ENCODE measurements at places on chromosomes 6 and 20.

- DNase-seq = no peak
Measured at GRCh38 chr20:62543470-62544302, 67.9 kb upstream of the GATA5 start.

- DNase-seq = peak; percentile 73
Measured at GRCh38 chr6:44268095-44268628, 2.1 kb upstream of the TMEM151B start.

- DNase-seq = no peak
Measured at GRCh38 chr6:157763129-157763903, 59.7 kb upstream of the SNX9 start.

GRCh38 chr6:41040101-41040939 is 1.3 kb upstream of the UNC5CL start:
- no peak for DNase-seq

DNA sequence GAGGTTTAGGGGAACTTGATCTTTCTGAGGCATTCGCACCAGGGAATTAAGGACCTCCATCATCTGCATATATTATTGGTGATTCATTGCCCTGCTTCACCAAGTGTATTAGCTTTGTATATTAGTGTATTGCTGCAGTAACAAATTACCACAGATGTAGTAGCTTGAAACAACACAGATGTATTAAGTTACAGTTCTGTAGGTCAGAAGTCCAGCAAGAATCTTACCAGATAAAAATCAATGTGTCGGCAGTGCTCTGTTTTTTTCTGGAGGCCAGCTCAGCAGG is 65.8 kb downstream of the HMGN3 start:
- DNase-seq = no peak

DNA sequence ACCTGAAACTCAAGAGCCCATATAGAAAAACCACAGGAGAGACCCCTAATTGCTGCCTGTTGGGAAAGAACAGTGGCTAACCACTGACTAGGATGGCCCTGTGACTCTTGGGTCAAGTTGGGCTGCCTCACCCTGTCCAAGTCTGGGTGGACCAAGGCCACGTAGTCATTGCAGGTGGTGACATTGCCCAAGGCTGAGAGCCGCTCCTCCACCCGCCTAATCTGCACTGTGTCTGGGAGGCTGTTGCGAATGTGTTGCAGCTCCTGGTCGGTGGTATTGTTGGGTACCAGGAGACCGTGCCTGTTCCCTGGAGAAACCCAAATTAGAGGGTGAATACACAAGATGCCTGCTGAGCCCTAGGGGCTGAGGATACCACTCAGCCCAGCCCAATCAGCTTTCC is 2.6 kb upstream of the MMP24OS start:
- DNase-seq = no peak

DNA sequence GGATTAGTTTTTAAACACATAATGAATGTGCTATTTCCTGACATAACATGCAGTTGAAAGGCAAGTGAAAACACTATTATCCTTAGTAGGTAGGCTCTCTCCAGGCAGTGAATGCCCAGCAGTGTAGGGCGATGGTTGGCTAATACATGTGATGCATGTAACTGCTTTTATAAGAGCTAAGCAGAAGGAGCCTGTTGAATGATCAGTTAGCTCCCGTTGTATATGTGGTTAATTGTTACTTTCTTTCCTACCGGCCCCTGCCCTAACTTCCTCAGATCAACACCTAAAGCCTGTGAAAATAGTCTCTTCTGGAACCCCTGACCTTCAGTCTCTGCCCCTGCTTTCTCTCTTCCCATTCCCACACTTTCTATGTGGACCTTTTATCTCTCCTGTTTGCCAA is 10.5 kb downstream of the SOX4 start:
- DNase-seq = no peak

GRCh38 chr6:168206186-168206585 is 113.4 kb downstream of the DACT2 start:
- DNase-seq = no peak

GRCh38 chr6:165937564-165938358 is 229.9 kb downstream of the TBXT start:
- DNase-seq = no peak

DNA sequence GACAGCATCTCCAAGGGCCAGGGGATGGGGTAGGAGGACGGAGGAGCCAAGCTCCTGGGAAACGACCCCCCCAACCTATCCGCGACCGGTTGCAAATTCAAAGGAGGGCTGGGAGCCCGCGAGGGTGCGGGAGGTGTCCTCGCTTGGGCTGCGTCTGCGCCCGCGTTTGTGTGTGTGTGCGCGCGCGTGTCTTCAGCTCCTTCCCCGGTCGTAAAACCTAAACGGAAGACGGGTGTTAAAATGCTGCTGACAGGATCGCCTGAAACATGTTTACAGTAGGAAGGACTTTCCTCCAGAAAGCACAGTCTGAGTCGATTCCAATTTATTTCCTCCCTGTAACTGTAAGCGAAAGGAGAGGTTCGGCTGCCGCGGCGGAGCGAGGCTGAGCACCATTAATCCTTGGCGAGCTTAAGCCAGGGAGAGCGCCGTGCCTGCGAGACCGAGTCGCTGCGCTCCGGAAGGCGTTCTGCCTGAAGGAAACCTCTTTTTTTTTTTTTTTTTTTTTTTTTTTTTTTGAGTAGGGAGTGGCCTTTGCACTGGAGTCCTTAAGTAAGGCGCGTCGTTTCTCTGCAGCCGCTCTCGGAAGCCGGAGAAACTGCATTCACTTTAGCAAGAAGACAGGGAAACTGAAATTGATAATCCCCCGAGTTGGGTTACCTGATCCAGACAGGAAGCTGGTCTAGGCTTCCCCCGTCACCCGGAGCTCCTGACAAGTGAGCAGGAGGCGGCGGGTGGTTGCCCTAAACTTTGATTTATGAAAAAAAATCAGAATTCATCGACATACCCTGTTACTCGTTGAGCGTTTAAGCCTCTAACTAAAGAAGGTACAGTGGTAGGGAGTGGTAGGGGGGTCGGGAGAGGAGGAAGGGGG is 4.8 kb upstream of the SOX4 start:
- peak; percentile 65 for DNase-seq

DNA sequence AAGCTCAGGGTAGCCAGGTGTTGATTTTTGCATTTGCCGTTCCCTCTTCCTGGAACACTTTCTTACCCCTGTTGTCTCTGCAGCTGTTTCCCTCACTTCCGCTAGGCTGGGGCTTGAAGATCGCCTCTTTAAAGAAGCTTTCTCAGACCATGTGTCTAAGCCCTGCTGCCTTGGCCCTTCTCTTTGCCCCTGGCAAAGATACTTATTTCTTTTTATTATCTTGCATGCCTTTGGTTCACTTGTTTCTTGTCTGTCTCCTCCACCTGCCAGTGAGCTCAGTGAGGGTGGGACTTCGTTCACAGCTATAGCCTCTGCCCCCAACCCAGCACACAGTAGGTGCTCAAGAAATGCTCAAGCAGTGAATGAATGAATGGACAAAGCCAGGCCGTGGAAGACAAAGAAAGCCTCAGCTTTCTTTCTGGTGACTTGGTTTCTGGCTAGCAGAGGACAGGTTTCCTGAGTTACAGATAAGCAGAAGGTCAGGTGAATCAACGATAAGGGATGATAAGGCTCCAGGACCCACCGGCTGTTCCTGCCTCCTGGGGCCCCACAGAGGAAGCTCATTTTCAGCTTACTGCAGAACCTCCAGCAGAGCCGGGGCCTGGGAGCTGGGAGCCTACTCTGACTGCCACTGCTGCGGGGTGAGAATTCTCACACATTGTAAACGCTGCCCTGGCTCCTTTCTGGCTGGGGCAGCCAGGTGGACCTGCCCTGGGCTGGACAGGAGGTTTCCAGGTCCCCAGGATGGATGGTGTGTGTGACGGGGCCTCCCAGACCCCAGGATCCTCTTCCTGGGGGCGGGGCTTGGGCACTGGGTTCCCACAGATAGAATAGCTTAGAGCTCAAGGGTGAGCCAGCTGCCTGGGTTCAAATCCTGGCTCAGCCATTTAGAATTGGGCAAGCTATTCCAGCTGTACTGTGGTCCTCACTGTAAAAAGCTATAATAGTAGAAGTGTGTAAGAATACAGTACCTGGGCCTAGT is 29.8 kb downstream of the SNAI1 start:
- peak; percentile 68 for DNase-seq

GRCh38 chr20:6560978-6561377 is 206.5 kb upstream of the BMP2 start:
- DNase-seq = no peak

DNA sequence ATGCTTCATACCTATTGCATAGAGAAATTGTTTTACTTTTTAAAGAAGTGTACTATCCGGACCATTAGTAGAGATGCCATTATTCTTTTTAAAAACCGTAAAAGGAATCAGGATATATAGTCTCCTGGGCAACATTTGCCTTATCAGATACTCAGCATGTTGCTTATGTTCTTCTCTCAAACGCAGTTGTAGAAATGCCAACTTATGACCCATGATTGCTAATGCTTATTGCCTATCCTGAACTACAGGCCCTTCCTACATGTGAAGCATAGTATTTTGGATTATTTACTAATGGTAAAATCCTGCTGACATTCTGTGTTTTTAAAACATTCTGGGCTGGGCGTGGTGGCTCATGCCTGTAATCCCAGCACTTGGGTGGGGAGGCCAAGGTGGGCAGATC is 99.5 kb downstream of the FOXO3 start:
- no peak for DNase-seq

DNA sequence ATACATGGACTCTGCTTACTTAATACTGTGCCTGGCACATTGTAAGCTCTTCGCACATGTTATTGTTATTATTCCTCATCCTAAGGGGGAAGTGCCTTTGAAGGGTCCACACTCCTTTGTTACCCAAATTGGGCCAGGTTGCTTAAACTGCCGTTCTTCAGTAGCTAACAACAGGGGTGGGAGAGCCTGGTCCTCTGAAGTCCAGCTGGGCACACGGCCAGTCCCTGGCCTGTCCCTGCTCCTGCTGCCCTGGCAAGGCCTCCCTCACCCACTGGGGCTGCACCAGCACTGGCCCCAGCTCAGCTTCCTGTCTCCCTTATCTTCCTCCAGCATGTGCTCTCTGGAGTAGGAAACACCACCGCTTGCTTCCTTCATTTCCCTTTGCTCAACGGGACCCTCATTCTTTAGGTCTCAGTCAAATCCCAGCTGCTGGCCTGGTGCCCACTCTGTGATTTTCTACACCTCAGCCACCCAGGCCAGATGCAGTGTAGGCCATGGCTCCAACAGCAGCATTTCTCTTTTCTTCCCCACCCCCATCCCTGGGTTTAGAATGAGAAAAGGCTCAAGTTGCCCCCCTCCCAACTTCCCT is 5.5 kb upstream of the PROCR start:
- DNase-seq = peak; percentile 77

- DNase-seq = no peak
Measured at GRCh38 chr6:96844530-96844929, 7.3 kb upstream of the GPR63 start.

DNA sequence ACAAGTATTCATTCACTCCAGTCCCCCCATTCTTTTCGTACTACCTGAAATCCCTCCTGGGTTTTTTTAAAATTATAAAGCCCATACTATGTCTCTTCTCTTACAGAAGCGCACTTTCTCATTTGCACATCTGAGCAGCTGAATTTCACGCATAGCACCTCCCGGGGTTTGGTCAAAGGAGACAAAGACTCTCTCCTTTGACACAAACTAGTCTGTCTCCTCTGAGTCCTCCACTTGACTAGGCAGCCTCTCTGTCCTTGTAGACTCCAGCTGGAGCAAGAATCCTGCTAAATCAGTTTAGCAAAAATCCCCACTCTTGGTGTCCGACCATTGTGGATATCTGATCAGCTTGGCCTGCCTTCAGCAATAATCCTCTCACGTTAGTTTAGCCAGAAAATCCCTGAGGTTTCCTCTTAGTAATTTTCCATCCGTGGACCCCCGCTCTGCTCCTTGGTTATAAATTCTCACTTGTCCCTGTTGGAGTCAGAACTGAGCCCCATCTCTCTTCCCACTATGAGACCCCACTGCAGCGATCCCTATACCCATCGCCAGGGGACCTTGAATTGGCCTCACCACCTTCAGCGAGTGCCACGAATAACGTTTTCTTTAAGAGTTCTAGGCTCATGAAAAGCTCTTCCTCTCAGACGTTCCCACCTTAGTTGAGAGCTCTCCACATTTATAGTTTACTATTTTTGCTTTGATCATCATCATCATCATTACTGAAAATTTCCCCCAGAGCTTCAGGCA is 29.0 kb downstream of the PDYN start:
- DNase-seq = peak; percentile 30

GRCh38 chr6:31729979-31730630 is 1.0 kb upstream of the DDAH2 start:
- peak; percentile 92 for DNase-seq

- DNase-seq = no peak
Measured at GRCh38 chr20:53782612-53783246, 189.1 kb upstream of the ZNF217 start.

- DNase-seq = no peak
Measured at GRCh38 chr6:5213836-5214235, 46.9 kb downstream of the LYRM4 start.

- no peak for DNase-seq
Measured at GRCh38 chr6:106628658-106629102, 618 bp downstream of the RTN4IP1 start.

DNA sequence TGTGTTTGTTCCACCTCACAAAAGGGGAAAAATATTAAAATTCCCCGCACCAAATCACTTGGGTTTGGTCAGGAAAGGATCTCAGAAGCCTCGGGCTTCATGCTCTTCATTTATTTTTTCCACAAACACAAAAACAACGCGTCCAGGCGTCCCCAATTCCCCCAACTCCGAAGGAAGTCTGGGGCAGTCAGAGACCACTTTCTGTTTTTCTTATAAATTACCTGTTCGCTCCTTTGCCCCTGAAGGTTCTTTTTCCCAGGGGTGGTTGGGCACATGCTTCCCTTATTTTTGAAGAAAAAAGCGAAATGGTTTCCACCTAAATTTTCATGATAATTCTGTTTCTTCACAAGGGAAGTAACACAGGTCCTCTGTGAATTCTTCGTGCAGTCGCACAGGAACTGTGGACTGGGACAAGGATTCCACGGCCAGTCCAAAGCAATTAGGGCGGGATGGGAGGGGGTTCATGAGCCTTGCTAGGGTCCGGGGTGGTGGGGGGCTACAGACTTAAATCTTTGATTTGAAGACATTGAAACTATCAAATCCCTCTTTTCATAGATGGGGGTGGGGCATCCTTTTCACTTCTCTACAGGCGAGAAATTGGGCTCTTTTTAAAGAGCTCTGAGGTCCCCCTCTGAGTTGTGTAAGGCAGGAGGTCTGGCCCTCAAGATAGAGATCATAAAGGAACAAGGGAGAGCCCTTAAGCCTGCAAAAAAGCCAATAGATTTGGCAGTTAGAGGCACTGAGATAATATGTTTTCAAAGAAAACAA is 30.5 kb upstream of the HFE start:
- peak; percentile 17 for DNase-seq

DNA sequence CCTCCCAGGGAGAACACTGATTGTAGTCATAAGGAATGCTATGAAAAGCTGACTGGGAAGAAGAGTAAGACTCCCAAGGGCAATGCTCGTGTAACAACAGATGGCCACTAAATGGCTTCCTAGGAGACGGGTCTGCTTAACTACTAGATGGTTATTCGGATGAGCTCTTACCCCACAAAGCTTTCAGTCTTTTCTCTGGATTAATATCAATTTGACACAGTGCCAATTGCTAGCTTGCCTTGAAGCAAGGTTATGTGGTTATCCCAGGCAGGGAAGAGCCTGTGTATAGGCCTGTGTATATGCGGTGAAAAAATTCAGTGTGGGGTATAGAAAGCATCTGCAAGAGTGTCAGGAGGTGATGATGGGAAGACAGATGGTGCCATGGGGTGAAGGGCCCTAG is 86.4 kb upstream of the NOX3 start:
- DNase-seq = no peak

- DNase-seq = no peak
Measured at GRCh38 chr20:45701104-45701503, 734 bp upstream of the WFDC13 start.

All from endothelial cell (in vitro differentiated cells).